ENCODE measurements at places on chromosomes 4 and X.

DNA sequence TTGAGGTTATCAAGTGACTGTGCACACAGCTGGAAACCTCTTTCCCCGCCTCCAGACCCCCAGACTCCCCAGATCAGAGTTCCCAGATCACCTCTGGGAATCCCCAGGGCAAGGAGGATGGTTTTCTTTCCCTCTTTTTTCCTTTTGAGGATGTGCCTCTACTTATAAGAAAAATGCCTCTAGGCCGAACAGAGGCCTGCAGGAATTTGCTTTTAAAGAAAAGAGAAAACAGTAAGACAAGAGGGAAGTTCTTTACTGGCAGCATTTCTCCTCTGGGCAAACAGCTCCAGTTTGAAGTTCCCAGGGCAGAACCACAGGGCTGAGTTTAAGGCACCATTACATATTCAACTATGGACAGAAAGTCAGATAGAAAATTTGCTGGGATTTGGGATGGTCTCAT, 837.9 kb upstream of the LCORL start:
- DNase-seq: no peak

DNA sequence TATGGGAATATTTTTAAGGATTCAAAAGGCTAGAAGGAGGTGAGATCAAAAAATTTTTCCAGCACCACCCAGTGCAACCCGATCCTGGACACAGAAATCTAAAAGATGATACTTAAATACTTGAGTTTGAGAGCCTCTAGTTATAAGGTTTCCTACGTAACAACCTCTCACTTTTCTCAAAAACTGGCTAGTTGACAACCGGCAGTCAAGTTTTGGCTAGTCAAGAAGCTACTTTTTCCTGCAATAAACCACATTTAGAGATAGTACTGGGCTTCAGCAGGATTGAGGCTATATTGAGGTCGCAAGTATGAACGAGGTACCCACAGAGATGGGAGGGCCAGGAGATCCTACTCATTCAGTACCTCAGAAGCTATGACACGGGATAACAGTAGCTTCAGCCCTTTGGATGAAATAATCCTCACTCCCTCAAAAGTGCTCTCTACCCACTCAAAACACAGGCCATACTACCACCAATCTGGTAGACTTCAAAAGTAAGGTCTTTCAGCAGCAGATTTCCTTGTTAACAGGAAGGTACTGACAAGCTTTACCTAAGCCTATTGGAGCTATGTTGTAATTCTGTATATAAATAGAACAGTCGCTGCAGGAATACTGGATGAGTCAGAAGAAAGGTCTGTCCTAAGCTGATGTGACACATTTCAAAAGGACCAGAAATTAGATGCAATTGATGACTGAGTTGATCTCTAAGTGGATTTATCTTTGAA, 1.5 kb upstream of the TSPAN5 start:
- DNase-seq: no peak

DNA sequence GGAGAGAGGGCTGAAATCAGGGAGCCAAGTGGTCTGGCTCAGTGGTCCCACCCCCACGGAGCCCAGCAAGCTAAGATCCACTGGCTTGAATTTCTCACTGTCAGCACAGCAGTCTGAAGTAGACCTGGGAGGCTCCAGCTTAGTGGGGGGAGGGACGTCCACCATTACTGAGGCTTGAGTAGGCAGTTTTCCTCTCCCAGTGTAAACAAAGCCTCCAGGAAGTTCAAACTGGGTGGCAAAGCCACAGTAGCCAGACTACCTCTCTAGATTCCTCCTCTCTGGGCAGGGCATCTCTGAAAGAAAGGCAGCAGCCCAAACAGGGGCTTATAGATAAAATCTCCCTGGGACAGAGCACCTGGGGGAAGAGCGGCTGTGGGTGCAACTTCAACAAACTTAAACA, 88.1 kb downstream of the NPFFR2 start:
- no peak for DNase-seq

DNA sequence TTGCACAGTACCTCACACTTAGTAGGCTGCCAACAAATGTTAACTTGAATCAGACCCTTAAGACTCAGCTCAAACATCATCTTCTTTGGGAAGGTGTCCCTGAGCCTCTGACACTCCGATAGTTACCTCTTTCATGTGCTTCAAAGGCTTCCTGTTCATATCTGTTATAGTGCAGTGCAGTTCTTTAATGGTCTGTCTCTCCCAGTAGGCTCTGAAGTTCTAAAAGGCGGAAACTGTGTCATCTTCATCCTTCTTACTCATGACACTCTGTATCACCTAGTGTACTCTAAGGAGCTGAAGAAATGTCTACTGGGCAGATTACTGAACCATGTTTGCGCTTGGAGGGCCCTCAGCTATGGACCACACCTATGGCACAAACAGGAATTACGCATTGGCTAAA, 2.1 kb upstream of the DIAPH2 start:
- DNase-seq: no peak

GRCh38 chrX:13198056-13198761, 121.6 kb downstream of the ATXN3L start:
- DNase-seq: no peak

GRCh38 chr4:13355111-13355880, 128.8 kb downstream of the RAB28 start:
- no peak for DNase-seq

- DNase-seq: no peak
Measured at GRCh38 chrX:18173494-18174180, 47.0 kb downstream of the BEND2 start.

- DNase-seq: no peak
Measured at GRCh38 chrX:113001836-113002235, 161.2 kb upstream of the AMOT start.

DNA sequence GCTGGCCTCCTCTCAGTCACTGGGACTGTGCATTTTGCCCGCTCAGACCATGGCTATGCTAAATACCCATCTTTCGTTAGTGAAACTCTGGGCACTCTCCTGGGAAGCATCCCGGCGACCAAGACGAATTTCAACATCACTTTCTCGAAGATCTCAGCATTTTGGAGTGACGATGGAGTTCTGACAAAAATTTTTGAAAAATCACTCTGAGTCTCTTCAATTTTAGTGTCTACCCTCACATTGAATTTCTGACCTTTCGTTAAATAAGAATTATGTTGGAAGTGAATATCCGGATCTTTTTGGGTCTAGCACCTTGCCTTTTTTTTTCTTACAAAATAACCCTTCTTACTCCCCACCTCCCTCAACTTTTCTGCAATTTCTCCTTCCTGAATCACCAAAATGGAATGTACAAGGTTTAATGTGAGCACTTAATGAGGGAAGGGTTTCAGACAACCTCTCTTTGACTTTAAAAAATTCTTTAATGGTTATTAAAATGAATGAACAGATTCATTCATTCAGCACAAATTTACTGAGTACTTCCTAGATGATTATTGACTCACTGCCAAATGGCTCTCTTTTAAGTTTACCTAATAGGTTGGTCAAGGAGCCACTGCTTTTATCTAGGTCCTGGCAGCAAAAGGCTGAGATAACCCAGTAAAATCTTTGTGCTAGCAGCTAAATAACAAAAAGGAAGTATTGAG, 746 bp upstream of the AADAT start:
- DNase-seq: no peak

DNA sequence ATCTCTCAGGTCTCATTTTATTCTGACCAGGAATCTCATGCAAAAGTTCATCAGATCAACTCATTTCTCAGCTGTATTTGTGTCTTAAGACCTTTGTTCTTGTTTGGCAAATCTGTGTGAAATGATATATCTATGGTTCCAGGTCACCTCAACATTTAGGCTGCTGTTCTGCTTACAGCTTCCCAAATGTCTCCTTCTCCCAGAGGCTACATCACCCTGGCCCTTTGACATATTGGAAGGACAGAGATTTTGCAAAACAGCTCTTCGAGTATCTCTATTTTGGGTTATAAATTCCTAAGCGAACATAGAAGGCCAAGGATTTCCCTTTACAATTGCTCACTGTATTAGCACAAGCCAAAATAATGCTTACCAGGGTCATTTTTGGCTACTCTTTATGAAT, 57.5 kb upstream of the GIMD1 start:
- DNase-seq: no peak

DNA sequence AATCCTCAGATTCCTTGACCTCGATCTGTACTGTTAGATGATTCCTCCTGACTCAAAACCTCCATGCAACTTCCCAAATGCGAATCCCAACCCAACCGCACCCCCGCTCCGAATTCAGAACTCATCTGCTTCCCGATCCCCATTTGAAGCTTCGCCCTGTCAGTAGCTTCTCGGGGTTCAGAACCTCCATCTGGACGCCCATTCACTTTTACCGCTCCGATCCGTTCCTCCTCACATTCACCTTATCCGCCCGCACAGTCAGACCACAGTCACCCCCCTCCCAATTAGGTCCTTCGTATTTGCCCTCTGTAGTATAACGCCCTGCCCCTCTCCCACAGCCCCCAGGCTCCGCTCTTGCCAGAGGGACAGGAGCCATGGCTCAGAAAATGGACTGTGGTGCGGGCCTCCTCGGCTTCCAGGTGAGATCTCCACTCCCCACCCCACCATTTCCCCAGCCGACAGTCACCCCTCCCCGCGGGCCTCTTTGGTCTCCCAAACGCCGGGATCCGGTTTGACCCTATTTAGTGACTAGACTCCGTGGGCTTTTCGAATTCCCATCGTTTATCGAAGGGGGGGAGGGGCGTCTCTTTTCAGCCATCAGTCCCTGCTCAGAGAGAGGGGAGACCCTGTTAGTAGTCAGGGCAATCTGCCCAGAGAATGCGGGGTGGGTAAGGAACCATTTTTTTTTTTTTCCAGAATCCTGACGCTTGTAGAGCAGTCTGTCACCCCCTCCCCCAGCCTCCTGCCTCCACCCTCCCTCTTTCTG, 691 bp downstream of the MAGED1 start:
- no peak for DNase-seq

- DNase-seq: no peak
Measured at GRCh38 chr4:188554413-188554812, 415.2 kb downstream of the TRIML1 start.

DNA sequence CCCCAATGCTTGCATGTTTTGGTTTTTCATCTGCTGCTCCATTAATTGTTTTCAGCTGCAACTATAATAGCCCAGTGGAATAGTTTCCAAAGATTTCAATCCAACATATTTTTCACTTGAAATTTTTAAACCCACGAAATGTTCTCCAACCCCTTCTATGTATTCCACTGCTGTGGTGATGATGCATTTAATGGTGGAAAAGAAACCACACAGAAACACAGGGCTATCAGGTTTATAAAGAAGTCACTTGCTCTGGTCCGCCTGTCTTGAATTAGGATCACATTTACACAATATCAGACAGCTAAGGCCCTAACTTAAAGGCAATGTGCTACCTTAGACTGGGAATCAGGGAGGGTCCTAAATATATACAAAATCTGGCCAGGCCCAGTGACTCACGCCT, 35.0 kb downstream of the OPHN1 start:
- no peak for DNase-seq

DNA sequence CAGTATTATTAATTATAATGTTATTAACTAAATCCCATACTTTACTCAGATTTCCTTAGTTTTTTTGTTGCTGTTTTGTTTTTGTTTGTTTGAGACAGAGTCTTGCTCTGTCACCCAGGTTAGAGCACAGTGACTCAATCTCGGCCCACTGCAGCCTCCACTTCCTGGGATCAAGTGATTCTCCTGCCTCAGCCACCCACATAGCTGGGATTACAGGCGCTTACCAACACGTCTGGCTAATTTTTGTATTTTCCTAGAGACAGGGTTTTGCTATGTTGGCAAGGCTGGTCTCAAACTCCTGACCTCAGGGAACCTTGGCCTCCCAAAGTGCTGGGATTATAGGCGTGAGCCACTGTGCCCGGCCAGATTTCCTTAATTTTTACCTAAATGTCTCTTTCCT, 72.2 kb downstream of the ANAPC4 start:
- no peak for DNase-seq

DNA sequence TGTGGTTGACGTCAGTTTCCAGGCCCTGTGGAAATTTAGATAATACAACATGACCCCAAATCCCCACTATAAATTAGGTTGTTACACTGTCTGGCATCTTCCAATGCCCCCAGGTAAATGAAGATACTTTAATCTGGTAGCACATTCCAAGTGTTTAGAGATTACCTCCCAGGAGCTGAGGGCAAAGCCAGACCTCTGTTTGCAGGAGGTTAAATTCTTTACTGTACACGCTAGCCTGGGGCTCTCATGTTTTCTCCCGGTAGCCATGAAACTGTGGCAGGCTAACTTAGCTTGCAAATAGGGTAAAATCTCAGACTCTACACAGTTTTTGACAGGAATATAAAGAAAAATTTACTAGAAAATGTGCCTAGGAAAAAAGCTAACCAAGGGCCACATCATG, 450.0 kb downstream of the PDGFC start:
- no peak for DNase-seq

Measured in activated naive CD4-positive, alpha-beta T cell treated with anti-CD3 and anti-CD28 coated beads, Interleukin-2, amount 50 U/mL, for 16 hours (primary cell).